ENCODE measurements at places on chromosomes 2 and 18. TPM values are rescaled to one million over a fixed set of nuclear protein-coding genes. Genes with fewer than 3 reads are reported as not detected.

Gene PDE1A
- 16.8 TPM for total RNA-seq

Gene SAP130
- total RNA-seq, result 20.0 TPM

Gene LRRTM1
- 0.52 TPM for total RNA-seq

Gene RNU2-63P
- not detected for total RNA-seq

Gene CRACDL
- 3.1 TPM for total RNA-seq

Gene CNDP2
- total RNA-seq, result 64.9 TPM

Gene CAPN10
- total RNA-seq, result 16.9 TPM

Gene CDH2
- 468 TPM for total RNA-seq

Gene MRPS9
- total RNA-seq, result 79.3 TPM

Gene HJURP
- not detected for total RNA-seq

Gene VWC2L
- total RNA-seq, result not detected

Gene PAX3
- total RNA-seq, result not detected

Gene TMEFF2
- total RNA-seq, result not detected

Gene RPL31
- total RNA-seq, result 806 TPM

Gene IL36A
- total RNA-seq, result not detected

All from heart left ventricle (tissue), 16 donors.